CD4-positive, alpha-beta T cell treated with Interleukin-15 for 1 hour (primary cell): ENCODE measurements at places on chromosomes 7 and 10.

DNA sequence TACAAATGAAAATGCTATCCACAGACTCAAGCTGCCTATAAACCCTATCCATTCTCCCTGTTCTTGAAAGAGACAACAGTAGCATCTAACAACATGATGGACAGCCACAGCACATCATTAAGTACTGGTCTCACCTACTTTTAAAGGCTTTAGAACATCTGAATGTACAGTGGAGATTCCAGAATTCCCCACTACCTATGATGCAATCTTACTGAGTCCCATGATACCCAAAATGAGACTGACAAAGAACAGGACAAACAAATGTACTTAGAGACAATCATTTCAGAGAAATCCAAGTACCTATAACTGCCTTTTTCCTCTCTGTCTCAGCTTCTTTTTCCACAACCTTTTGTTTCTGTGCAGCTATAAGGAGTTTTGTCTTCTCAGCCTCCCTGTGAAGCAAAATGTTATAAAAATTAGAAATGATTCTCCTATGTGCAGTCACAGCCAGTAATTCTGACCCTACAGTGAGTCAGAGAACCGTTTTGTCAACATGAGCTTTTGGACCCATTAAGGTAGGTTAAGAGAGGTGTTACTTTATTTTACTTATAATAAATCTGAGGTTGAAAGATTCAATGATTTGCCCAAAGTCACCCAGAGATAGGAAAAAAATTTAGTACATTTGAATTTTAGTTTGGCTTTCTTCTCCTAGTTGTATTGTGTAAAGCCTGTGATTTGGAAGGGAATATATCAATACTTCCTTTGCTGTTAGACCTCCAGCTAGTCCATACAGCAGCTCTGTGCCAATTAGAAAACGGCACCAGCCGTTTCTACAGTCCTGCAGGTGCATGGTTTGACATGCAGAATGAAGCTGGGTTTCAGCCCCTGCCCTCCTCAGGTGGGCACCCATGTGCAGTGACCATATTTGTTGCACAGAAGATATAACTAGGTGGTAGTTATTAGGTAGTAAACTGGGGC, 21.9 kb downstream of the ERLIN1 start:
- no peak for DNase-seq

DNA sequence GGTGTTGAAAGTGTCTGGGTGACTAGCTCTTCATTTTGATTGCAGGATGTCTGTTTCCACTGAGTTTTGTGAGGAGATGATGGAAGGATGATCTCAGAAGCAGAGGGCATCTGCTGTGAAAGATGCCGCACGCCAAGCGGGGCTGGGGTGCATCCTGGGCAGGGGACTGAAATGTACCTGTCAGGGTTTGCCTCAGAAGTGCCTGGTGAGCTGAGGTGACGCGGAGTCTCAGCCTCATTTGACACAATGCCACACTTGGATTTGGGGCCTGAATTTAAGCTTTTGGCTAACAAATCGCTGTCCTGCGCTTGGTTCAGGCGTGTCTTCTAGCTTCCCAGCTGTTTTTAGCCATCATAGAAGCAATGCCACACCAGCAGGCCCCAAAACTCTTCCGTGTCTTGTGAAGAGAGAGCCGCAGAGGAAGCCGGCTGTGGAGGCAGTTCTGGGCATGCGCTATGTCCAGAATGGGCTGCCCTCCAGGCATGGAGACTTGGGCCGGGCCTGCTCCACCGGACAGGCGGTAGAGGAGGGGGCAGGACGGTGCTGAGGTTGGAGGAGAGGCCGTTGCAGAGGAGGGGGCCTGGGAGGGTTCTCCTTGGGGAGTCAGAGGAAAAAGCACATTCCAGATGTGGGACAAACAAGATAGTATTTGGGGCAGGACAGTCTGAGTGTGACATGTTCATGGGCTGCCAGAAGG, 31.2 kb downstream of the WDR86 start:
- DNase-seq: no peak

- DNase-seq: no peak
Measured at GRCh38 chr7:104217620-104218019, 9.8 kb upstream of the ORC5 start.

DNA sequence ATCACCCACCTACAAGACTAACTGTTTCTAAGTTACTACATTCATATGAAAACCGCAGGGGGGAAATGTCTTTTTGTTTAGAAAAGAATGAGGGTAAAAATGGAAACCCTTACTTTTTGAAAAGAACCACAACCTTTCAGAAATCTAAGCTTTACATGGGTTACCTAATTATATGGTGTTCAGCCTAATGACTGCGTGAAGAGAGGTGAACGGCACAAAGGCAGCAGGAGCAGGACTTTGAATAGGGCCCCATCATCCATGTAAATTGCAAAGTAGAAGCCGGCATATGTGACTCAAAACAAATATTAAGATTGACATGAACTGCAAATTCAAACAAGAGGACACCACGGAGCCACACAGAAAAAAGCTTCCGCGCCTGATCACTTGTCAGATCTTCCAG, 25.1 kb downstream of the NEBL start:
- no peak for DNase-seq

GRCh38 chr7:88317422-88317821, 10.7 kb upstream of the STEAP4 start:
- no peak for DNase-seq
